Bronchus fibroblast of lung (primary cell): ENCODE measurements at places on chromosomes 11 and 22. TPM values are rescaled to one million over a fixed set of nuclear protein-coding genes. Genes with fewer than 3 reads are reported as not detected.

Gene P2RX3
- 0.15 TPM in 1 of 2 replicates, not detected in the other for total RNA-seq

Gene NCF4
- not detected in 2 replicates for total RNA-seq

Gene PI4KA
- 31.9 and 34.8 TPM in 2 replicates for total RNA-seq

Gene KRTAP5-8
- not detected in 2 replicates for total RNA-seq

Gene TMEM121B
- total RNA-seq = under 0.01 and 0.17 TPM in 2 replicates

Gene SCUBE1
- total RNA-seq = 0.17 TPM in 1 of 2 replicates, not detected in the other

Gene HEPHL1
- total RNA-seq = not detected in 2 replicates
